ENCODE measurements at places on chromosomes 7 and 10.

GRCh38 chr7:103387242-103387641 lies 39.8 kb downstream of the PSMC2 start:
- DNase-seq: no peak

DNA sequence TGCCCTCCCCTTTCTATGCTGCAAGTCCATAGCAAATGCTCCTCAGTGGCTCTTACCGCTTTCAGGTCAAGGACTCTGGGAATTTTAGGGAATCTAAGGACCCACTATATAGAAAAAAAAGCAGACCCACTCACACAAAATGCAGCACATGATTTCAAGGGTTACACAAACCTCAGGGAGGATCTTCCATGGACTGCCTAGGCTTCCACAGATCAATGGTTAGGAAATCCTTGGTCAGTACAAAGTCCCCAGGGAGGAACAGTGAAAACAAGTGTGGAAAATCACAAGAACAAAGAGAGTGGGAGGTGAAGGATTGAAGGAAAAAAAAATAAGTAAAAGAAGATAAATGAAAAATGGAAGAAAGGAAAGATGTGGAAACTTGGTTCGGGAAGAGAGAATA lies 188.4 kb downstream of the AHR start:
- no peak for DNase-seq

DNA sequence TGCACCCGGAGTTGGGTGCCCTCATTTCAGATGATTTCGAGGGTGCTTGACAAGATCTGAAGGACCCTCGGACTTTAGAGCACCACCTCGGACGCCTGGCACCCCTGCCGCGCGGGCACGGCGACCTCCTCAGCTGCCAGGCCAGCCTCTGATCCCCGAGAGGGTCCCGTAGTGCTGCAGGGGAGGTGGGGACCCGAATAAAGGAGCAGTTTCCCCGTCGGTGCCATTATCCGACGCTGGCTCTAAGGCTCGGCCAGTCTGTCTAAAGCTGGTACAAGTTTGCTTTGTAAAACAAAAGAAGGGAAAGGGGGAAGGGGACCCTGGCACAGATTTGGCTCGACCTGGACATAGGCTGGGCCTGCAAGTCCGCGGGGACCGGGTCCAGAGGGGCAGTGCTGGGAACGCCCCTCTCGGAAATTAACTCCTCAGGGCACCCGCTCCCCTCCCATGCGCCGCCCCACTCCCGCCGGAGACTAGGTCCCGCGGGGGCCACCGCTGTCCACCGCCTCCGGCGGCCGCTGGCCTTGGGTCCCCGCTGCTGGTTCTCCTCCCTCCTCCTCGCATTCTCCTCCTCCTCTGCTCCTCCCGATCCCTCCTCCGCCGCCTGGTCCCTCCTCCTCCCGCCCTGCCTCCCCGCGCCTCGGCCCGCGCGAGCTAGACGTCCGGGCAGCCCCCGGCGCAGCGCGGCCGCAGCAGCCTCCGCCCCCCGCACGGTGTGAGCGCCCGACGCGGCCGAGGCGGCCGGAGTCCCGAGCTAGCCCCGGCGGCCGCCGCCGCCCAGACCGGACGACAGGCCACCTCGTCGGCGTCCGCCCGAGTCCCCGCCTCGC lies at the start of gene EGFR:
EGFR (plus strand) TSS at position 657 of the 830 bp plus-strand sequence. CDS start 261 bp downstream, outside the sequence.
- no peak for DNase-seq

- DNase-seq: no peak
These were observed 121.5 kb downstream of the SEMA3D start for GRCh38 chr7:85065306-85065705.

DNA sequence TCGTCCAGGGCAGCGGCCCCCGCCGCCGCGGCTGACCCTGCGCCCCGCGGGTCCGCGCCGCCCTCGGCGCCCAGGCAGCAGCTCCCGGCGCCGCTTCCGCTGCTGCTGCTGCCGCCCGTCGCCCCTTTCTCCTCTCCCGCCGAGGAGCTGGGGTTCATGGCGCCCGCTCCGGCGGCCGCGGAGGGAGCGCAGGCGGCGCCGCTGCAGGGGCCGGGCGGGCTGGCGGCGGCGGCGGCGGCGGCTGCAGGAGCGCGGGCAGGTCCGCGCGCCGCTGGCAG lies 286 bp downstream of the DGKI start:
- no peak for DNase-seq

- DNase-seq: no peak
These were observed 1277.1 kb upstream of the AUTS2 start for GRCh38 chr7:68321076-68321639.

DNA sequence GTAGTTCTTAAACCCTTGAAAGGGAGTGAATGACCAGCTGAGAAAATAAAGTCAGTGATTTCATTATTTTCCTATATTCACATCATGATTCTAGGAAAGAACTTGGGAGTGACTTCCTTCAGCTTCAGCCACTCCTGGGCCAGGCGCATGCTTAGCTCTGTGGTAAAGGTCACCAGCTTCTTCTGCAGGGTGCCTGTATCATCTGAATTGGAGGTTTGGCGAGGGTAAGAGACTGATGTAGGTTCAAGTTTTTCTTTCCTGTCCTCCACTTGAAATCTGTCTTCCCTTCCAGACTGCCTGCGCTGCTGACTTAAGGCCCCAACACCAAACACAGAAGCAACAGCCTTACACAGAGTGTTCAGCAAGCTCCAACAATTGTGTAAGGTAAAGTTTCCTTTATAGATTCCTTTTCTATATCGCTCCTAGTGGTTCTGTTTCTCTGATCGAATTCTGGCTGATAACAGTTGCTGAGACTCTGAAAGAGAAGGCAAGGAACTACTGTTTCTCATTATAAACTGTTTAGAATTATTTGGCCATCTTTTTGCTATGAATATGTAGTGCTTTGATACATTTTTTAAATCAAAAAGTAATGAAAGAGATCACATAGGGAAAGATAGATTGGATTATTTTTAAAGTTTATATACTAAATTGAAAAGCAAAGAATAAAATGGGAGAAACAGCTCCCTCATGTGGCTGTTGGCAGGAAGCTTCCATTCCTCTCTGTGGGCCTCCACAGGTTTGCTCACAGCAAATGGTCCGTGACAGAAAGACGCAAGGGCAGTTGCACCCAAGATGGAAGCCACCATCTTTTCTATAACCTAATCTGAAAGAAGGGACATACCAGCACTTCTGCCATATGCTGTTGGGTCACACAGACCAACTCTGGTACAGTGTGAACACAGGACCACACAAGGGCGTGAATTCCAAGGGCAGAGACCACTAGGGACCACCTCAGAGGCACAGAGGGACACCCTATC lies 14.0 kb downstream of the GATAD1 start:
- DNase-seq: peak; percentile 7

DNA sequence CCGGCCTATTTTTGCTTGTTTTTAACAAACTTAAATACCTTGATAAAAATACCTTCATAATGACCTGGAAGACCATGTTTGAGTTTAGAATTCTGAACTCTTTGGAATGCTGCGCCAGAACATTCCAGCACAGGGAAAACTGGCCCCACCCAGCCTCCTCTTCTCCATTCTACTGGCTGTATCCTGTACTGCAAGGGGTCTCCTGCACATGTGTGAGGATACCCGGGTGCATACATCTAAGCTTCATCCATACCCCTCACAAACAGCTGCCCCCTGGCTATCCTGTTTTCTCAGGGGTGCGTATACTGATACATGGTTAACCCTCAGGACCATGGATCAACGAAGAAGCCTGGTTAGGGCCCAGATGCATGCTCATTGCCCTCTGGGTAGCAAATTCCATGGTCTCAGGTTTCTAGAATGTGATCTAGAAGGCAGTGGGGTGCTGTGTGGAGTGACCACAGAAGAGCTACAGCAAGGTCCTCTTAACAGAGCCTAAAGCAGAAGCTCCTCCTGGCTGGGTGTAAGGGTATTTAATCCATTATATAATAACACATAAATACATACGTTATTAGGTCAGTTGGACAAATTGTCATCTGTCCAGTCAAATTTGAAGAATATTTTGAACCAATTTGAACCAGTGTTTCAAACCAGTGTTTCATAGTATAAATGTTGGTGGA lies 26.1 kb downstream of the HACD1 start:
- no peak for DNase-seq

DNA sequence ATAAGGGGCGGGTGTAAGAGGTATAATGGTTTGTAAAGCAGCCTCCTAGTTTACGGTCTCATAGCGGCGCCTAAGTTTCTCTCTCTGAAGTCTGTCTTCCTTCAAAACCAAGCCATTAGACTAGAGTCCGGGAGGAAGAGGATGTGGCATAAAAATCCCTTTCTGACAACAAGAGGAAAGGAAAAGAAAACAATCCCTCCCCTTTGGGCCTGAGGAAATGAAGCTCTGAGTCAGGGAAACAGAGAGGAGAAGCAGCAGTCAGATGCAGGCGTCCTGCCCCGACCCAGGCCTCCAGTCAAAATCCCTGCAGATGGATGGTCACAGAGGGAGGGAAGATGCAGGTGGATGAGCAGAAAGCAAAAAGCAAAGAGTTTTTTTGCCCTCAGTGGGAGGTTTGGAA lies 23.7 kb downstream of the PARP12 start:
- DNase-seq: no peak

DNA sequence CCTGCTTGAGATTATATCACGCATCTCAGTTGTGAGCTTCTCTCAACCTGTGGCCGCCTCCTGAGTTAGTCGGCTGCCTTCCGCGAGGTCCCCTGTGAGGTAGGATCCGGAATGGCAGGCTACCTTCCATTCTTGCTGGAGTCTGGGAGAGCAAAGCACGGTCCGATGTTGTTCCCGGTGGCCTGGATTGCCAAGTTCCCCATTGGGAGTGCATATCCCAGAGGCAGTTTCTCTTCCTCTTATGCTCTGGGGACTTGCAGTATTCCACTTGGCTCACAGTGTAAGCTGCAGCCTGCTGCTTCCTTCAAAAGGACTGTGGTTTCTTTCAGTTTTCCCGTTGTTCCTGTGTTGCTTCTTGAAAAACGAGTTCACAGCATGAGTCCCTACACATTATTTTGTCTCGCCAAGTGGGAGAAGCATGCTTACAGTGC lies 225.4 kb upstream of the ZWINT start:
- no peak for DNase-seq

GRCh38 chr7:28811701-28812430 lies 146.3 kb downstream of the TRIL start:
- no peak for DNase-seq

GRCh38 chr10:61592581-61592980 lies 70.1 kb upstream of the CABCOCO1 start:
- DNase-seq: no peak

DNA sequence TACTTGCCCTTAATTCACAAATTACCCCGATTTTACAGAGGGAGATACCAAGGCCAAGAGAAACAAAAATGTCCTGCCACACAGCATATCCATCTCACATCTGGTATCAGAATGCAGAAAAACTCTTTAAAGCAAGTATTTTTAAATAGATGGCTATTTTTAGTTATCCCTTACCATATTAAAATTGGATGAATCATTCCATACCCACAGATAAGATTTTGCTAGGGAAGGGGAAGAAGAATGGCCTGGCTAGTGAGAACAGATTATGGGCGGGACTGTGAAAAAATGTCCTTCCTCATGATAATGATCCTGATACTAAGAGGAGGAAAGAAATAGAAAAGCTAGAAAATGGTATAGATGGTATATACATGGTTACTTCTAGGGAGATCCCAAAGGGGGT lies 80.6 kb upstream of the GATAD1 start:
- DNase-seq: no peak

All from stimulated activated CD4-positive, alpha-beta T cell treated with anti-CD3 and anti-CD28 coated beads, Interleukin-4, amount 100 ng/mL, for 1 hour (primary cell).